ENCODE measurements at places on chromosomes 2 and 18.

GRCh38 chr2:119389615-119390306 is 23.0 kb downstream of the DBI start:
- no peak for DNase-seq

GRCh38 chr18:67367540-67367939 is 149.0 kb downstream of the DSEL start:
- DNase-seq, result no peak

- no peak for DNase-seq
These were observed 27.6 kb upstream of the CALCRL start for GRCh38 chr2:187475499-187476248.

DNA sequence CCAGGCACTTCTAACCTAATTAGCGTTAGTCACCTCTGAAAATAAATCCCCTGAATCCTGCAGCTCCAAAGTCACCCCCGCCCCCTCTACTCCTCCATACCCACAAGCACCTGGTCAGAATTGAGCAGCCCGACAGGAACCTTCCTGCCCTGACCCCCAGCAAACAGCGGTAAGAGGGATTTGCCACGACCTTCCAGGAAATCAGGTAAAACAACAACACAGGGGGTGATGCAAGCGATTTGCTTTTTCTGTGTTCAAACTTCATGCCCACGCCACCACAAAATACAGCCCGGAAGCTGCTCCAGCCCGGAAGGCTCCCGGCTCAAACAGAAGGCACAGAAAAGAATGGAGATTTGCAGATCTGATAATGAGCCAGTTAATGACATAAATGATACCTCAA is 367.1 kb downstream of the GPD2 start:
- no peak for DNase-seq

DNA sequence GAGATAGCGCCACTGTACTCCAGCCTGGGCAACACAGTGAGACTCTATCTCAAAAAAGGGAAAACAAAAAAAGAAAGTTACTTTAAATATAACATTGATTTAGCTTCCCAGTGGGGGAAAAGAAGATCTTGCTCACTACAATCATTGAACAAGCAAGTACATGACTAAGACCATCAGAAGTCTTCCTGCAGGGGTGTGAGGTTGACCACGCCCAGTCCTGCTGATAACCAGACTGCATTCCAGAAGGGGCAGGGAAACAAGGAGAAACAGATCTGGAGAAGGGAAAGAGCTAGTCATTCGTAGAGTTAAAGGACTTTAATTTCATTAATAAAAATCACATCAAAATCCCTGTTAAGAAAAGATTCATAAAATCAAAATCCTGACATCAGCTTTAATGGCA is 77.5 kb downstream of the EPHA4 start:
- DNase-seq, result no peak

DNA sequence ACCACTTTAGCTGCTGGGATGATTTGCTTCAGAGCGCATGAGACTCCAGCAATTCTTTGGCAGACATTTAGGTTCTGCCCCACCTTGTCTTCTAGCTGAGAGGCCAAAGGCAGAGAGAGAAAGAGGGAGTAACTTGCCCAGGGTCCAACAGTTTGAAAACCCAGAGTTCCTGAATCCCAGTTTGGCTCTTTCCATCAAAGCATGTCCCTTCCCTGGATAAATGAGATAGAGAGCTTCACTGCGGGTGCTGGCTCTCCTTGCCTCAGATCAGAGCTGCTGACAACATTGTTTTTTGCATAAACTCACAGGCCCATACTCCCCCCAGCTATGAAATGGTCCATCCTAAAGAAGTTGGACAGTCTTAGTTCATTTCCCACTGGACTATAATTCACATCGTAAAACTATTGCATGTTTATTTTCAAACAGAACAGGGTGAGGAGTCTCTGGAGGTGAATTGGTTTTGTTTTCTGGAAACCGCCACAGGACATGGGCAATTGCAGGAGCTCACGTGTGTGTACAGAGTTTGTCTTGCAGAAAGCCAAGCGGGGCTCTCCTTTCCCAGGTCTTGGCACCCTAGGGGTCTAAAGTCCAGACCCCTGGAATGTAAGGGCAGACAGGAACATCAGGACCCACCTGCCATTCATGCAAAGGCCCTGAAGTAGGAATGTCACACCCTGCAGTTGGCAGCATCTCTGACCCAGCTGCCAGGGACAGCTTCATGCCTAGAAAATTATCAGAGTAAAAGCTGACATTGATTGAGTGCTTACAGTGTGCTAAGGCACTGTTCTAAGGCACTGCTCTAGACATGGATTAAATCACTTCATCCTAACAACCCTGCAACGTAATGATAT is 25.0 kb upstream of the SLC14A2 start:
- no peak for DNase-seq

DNA sequence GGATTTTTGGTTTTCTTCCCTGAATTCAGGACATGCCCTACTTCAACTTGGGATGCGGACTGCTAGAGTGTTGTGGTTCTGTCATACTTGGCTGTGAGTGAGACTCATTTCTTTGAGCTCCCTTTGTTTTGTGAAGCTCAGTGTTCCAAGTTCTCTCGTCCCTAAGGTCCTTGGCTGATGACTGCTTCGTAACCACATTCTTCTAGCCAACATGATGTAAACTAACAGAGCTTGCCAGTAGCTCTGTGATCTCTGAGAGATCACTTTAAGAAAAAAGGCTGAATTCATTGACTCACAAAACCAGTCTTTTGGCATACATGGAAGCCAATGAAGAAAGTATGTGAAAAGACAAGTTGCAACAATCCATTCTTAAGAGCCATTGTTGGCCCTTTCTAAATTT is 96.9 kb upstream of the MSTN start:
- no peak for DNase-seq

DNA sequence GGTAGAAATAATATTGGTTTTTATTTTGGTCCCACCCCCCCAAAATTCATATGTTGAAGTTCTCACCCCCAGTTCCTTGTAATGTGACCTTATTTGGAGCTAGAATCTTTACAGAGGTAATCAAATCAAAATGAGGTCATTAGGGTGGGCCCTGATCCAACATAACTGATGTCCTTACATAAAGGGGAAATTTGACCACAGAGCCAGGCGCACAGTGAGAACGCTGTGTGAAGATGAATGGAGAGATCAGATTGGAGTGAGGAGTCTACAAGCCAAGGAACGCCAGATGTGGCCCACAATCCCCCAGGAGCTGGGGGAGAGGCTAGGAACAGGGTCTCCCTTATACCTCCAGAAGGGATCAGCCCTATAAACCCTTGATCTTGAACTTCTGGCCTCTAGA is 31.6 kb upstream of the TRIB2 start:
- DNase-seq, result no peak

DNA sequence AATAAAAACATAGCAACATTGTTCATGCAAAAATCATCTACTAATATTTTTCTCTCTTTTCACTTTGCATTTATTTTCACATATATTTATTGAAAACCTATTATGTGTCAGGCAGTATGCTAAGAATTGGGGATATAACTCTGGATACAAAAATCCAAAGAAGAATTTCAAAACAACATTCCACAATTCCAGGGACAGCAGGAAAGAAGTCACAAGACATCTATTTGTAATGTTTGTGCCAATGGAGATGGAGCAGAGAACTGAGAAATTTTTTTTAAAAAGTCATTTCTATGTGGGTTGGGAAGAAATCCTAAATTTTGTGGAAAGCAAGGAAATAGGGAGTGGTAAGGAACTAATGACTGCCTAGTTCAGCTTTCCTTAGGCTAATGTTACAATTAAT is 128.6 kb upstream of the TLK1 start:
- no peak for DNase-seq

GRCh38 chr18:22841840-22842239 is 91.3 kb upstream of the RBBP8 start:
- DNase-seq, result no peak

- no peak for DNase-seq
These were observed 341.6 kb upstream of the CDH7 start for GRCh38 chr18:65409261-65409660.

DNA sequence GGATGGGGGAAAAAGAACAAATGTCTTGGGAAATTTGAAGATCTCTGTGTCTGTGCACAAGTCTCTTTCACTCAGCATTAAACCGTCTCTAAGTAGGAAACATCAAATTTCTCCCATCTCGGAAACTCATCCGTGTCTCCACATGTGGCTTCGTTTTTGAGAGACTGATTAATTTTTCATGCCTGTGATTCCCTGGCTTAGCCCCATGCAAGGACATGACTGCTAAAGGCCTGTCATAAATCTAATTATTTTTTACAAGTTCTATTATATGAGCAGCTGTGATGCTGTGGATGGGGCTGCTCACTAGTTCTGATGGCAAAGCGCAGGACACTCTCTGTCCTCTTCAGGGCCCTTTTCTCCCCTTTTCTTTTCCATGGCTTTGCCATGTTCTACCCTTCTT is 129.1 kb downstream of the RGPD3 start:
- no peak for DNase-seq

DNA sequence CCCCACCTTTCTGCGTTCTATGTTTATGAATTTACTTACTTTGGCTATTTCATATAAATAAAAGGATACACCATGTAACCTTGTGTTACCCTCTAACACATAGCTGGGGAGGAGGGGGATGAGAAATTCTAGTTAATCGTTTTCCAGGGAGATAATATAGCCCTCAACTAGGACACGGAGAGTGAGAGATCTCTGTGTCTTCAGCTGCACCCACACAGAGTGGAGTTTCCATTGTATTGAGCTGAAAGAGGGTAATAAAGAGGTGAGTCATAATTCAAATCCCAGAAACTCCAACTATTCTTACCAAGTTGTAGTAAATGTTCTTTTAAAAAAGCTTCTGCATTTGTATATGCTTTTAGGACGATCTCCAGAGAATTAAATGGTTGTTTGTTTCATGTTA is 110.1 kb upstream of the SULT1C3 start:
- no peak for DNase-seq

DNA sequence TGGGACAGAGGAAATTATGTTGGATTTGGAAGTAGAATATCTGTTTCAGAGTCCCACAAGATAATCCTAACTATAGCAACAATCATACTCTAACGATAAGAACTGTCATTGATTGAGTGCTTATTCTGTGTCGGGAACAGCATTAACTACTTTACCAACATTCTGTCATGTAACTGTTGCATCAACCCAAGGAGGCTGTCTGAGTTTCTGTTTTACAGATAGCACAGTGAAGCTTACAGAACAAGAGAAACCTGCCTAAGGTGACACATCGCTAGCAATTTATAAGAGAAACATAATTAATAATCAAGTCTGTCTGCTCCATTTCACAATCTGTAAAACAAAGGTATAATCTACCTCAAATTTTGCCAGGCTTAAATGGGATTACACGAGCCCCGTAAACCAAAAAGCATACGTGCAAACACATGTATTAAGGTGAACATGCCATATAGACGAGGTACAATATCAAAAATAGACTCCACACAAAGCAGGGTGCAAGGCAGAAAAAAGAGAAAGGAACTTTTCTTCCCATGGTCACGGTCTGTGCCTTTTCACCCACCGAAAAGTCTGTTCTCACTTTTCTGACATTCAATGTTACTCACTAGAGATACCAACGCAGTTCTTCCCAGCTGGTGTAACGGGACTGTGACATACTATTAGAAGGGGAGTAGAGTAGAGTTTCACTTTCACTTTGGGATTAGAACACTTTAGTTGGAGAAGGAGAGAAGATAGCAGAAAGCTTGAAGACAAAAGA is 37.2 kb upstream of the SLC8A1 start:
- no peak for DNase-seq

GRCh38 chr2:207770602-207771404 is 1.1 kb upstream of the FZD5 start:
- DNase-seq, result no peak

GRCh38 chr18:5285326-5285725 is 10.2 kb downstream of the ZBTB14 start:
- no peak for DNase-seq

DNA sequence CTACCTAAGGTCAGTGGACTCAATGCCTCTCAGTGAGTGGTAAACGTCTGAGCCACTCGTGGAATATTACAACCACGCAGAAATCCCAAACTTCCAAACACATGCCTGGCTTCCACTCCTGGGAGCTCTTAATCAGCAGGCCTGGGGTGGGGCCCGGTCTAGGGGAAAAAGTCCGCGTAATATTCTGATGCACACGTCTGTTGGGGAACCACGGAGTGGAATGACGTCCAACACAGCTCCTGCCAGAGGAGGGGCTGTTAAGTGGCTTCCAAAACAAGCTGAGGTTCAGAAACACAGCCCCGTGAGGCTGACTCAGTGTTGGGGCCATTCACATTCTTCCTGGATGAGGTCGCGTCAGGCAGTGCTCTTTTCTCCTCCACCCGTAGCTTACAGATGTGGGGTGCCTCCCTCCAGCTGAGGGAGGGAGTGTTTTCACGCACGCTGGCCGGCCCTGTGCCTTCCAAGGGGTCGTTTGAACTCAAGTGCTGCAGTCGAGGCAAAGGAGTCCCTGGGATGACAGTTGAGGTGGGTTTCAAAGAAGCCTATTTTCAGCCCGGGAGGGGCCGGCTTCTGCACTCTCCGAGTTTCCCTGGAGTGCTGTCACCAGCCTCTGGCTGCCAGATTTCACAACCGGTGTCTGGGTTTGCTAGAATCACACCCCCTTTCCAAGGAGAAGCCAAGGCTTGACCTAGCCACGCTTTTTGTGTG is 73.1 kb downstream of the ACKR3 start:
- no peak for DNase-seq

DNA sequence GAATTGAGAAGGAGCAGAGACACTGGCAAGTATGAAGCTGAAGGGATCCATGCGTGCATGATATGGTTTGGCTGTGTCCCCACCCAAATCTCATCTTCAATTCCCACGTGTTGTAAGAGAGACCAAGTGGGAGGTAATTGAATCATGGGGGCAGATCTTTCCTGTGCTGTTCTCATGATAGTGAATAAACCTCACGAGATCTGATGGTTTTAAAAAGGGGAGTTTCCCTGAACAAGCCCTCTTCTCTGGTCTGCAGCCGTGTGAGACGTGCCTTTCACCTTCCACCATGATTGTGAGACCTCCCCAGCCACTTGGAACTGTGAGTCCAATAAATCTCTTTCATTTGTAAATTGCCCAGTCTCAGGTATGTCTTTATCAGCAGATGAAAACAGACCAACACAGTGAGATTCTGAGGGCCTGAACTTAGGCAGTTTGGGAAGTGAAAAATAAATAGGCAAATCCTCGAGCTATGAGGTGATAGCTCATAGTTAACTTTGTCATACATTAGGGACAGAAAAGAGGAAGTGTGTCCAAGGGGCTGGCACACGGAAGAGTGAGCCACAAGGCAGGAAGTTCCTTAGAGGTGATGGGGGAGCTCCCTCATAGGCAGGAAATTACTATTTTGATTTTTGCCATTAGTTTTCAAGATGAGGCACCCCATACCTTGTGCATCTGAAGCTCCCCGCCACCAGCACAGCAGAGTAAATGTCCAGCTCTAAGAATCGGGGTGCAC is 658.8 kb upstream of the ID2 start:
- DNase-seq, result no peak

- DNase-seq, result no peak
These were observed 11.1 kb upstream of the NTSR2 start for GRCh38 chr2:11680901-11681721.

- DNase-seq, result no peak
These were observed 7.8 kb downstream of the ANTXR1 start for GRCh38 chr2:69020496-69021426.
